ENCODE measurements at places on chromosomes 6 and 20.
A peak's percentile ranks its signal among the peaks of the same experiment; 100 is the strongest.

GRCh38 chr6:79782792-79783580 lies 151.9 kb downstream of the SH3BGRL2 start:
- peak; percentile 83 for DNase-seq

DNA sequence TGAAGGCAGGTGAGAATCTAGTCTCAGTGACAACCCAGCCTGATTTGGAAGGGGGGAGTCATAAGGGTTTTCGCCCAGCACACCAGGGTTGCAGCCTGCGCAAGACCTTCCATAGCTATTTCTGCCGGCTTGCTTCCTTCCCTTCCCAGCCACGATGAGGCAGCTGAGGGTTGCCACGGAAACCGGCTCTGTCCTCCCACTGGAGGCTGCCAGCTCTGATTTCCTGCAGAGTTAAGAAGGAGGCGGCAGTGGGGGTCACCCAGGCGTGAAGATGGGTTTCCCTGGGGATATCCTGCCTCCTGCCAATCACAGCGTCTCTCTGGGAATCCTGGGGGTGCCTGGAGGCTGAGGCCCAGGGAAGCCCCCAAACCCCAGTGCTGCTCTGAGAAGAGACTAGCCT lies 23.1 kb upstream of the KCNB1 start:
- peak; percentile 50 for DNase-seq

DNA sequence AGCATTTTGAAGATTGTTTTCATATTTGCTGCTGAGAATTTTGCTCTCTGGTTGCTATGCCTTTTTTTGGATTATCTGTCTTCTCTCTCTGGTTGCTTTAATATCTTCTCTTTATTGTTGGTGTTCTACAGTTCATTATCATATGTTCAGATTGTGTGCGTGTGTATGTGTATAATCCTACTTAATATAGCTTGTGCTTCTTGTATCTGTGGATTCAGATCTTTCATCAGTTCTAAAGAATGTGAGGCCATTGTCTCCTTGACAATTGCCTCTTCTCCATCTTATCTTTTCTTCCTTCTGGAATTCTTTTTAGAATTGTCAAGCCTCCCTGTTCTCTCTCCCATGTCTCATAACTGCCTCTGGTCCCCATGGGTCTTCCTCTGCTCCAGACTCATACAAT lies 195.4 kb downstream of the CDC5L start:
- no peak for DNase-seq

- no peak for DNase-seq
These were observed 518.0 kb upstream of the SLC35B3 start for GRCh38 chr6:8953310-8953709.

DNA sequence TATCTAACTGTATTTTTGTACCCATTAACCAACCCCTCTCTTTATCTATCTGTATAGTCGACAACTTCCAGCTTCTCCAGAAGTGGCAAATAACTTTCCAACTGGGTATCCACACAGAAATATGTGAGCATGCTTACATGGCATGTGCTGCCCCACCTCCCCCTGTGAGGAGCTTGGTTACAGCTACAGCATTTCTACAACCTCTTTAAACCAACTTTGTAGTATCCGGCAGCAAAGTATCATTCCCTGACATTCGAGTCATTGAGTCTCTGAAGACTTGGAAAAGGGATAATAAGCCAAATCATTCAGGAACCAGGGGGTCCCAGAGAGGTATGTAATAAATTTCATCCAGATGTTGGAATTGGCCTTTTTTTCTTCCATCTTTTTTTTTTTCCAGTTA lies 48.2 kb upstream of the ASIP start:
- no peak for DNase-seq

DNA sequence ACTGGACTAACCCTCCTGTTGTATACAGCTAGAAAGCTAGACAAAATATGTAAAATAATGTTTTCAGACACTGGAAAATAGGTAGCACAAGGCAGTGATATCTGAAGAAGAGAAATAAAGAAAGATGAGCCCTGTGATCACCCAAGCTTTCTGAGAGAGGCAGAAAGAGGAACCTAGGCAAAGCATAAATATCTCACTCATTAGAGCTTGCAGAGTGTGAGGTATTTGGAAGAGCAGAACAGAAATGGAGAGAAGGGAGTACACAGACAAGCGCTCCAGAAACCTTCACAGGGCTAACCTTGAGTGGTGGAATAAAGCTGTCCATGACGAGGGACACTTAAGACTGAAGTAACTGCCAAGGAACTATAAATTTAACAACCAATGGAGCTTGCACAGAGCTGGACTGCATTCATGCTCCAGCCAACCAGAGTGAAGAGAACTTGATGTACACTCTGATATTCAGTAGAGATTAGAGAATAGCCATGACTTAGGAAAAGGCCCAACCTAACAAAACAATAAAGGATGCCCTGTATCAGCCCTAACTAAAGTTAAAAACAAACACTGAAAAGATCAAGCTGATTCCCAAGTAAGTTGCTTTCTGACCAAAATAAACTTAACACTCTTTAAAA lies 280.9 kb upstream of the STXBP5 start:
- DNase-seq, result no peak

- DNase-seq, result no peak
These were observed 56.5 kb upstream of the NRSN1 start for GRCh38 chr6:24069526-24069925.

DNA sequence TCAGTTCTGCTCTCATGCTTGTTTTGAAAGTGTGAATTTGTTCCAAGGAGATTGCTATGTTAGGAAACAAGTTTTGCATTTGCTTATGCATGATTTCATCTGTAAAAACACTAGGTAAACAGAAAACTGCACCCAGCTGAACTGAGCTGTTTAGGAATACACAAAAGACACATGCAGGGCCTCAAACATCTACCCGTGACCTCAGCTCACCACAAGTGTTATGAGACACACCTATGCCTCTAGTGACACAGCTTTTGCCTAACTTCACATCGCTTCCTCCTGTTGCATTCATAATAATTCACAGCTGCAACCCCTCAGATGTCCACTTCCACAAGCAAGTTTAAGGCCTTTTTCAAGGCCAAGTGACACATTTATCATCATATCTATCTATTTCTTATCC lies 98.0 kb upstream of the SLC24A3 start:
- DNase-seq, result no peak

GRCh38 chr6:142408409-142408808 lies 106.6 kb downstream of the ADGRG6 start:
- no peak for DNase-seq

DNA sequence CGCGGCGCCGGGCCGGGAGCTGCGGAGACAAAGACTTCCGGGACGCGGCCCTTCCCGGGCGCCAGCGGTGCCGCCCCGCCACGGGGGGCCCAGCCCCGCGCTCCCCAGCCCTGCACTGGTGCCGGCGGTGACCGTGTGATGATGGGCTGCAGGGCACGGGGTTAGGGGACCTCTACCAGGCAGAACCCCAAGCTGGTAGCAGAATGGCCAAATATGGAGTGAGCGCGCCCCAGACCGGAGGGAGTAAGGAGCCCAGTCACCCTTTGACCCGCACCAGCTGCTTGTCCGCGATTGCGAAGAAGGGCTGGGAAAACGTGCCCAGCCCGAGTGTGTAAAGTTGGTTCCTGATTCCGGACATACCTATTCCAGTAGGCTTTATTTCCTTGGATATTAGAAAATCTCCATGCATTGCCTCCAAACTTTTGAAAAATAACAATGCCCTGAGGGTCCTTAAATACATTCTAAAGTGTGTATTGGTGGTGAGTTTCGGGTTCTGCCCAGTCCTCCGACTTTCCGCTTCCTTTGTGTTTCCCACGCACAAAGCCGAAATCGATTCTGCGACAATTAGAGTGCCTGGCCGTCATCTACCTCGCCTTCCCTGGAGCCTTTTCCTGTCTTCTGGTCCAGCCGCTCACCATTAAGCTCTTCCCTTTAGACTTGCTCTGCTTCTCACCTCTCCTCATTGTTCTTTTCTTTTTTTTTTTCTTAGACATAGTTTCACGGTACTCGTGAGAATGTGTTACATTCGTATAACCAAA lies 1.1 kb downstream of the ABRACL start:
- DNase-seq, result peak; percentile 79

DNA sequence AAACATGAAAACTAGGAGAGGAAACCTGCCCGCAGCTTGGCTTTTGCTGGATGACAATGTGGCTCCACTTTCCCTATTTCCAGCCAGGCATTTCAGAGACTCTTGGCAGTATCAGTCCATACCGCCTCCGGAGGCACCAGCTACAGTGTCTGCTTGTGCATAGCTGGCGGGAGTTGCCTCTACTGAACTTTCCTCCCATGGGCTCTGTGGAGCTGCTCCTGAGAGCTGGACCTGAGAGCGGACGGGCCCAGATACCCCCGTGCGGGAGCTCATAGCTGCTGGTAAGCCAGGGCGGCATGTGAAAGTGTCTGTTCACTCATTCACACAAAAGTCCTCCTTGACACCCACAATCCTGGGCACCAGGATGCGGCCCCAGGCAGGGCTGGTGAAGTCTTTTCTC lies 130.3 kb upstream of the PMEPA1 start:
- DNase-seq, result no peak
